ENCODE measurements at places on chromosomes 6 and 20.

- DNase-seq: no peak
Observed at GRCh38 chr6:36186199-36186598, 10.3 kb upstream of the BRPF3 start.

DNA sequence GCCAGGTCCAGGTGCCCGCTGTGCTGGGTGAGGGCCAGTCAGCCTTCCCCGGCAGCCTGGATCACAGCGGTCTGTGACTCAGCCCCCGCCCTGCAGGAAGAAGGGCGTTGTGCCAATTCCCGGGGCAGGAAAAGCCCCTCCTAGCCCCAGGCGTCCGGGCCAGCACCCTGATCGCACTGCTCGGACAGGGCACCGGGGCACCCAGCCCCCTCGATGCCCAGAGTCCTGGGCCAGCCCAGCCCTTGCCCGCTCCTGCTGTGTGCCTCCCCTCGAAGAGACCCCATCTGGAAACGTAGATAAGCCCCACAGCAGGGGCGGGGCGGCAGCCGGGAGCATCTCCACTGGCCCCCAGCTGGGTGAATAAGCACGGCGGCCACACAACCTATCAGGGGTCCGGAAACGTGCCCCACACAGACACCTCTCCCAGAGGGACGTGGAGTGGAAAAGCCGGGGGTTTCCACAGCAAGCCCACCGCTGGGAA lies 9.9 kb downstream of the LAMA5 start:
- DNase-seq: no peak

GRCh38 chr20:33766686-33767085 lies 34.9 kb downstream of the ZNF341 start:
- DNase-seq: no peak

DNA sequence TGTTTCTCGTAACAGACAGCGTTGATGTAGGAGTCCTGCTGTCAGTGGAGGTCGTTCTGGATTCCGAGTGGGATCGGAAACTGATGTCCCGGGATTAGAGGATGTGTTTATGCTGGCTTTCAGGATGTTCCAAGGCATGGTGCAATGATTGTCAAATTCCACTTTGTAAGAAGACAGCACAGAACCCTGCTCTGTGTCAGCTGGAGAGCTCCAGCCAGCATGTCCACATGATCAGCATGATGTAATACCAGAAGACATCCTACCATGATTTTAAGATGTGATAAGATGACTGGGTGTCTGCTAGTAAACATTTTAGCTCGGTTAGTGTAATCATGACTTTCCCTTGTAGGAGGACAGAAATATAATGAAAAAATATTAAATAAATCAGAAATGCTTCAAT lies 20.3 kb downstream of the ENPP1 start:
- peak; percentile 76 for DNase-seq

GRCh38 chr6:157222201-157222981 lies 100.9 kb downstream of the TMEM242 start:
- no peak for DNase-seq

Measured in AG10803 (cell line).